ENCODE measurements at places on chromosomes 1 and 21.
A peak's percentile ranks its signal among the peaks of the same experiment; 100 is the strongest.

GRCh38 chr21:45509566-45510465, 32.4 kb downstream of the SLC19A1 start:
- DNase-seq, result no peak

DNA sequence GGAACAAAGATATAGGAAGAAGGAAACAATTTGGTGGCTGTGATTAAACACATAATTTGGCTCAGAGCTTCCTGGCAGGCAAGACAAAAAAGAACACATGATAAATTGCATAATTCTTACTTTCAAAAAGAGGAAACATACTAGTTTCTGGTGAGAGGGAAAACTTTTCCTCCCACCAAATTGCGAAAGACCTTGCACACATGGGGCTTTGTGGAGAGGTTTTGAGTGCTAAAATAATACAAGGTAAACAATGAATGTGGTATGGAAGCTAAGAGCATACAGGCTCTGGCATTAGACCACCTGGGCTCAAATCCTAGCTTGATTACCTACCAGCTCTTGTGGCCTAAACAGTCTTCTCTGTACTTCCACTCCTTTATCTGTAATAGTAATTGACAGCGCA, 140.2 kb upstream of the HOOK1 start:
- DNase-seq, result no peak

DNA sequence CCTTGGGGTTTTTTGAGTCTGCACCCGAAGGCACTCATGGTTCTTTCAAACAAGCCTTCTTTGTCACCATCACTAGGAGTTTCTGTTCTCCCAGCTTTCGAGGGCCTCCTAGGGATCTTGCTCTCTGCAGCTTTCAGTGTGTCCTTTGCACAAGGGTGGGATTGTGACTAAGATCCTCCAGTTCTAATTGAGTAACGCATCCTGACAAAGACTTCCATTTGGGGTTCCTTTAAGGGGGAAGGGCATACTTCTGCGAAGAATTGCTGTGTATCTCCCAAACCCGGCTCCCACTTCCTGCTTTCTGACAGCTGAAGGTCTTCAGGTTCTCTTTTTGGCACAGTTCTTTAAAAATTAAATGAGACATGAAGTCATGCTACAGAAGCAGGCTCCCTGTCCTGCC, 139.4 kb downstream of the EDEM3 start:
- DNase-seq, result no peak

GRCh38 chr1:184033711-184034167, 3.8 kb downstream of the COLGALT2 start:
- no peak for DNase-seq

- DNase-seq, result no peak
Observed at GRCh38 chr1:65108025-65108642, 39.9 kb upstream of the AK4 start.

GRCh38 chr1:110239441-110240430, 29.6 kb downstream of the KCNC4 start:
- DNase-seq, result no peak

GRCh38 chr1:9371391-9371935, 78.8 kb downstream of the SPSB1 start:
- DNase-seq, result no peak

- no peak for DNase-seq
Observed at GRCh38 chr1:219276049-219276738, 102.5 kb downstream of the LYPLAL1 start.

GRCh38 chr1:153533689-153534201, 2.0 kb downstream of the S100A6 start:
- peak; percentile 44 for DNase-seq

DNA sequence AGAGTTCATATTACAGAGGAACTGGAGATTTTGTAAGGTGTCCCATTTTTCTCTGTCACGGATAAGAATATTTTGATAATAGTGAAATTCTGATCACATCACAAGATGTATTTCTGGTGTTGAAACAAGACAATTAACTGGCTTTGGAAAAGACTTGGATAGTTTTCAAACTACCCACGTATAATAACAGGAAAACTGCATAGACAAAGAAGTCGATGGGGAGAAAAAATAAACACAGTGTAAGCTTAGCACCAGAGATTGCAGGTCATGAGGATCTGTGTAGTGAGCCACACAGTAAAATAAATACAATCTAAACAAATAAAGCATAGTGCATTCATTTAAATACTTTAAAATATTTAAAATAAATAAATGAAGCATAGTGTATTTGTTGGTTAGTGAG, 452.3 kb upstream of the ADAMTS5 start:
- DNase-seq, result no peak

GRCh38 chr1:74976491-74976890, 157.7 kb upstream of the LHX8 start:
- DNase-seq, result no peak

DNA sequence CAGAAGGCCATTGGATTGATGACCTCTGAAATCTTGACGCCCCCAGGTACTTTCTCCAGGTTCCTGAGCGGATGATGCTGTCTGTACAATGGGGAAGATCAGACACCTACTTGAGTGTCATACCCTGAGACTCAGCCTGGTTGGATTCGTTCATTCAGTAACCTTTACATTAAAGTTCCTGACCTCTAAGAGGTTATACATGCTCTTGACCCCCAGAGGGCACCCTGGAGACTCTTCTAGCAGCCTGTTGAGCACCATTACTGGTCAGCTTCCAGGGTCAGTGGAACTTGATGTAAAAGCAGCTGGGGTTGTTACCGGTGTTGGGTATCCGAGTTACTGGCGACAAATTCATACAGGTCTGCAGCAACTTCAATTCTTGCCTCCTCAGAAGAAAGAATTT, 114.3 kb upstream of the ZNF678 start:
- no peak for DNase-seq

GRCh38 chr1:22471078-22471477, 19.4 kb downstream of the ZBTB40 start:
- no peak for DNase-seq

DNA sequence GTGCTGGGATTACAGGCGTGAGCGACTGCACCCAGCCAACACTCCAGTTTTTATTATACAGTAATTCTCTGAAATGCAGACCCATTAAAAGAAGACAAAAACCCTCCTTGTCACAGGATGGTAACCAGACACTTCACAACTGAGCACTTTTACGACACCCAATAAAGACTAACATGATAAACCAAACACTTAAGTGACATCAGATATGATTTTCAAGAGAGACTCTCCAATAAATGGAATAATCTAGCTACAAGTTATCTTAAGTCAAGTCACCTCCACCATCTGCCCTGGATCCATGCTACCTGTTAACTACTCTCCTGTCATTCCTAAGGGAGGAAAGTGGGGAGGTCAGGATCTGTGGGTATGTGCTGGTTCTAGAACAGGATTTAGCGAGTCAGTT, 5.6 kb downstream of the GNG12 start:
- DNase-seq, result no peak

- no peak for DNase-seq
Observed at GRCh38 chr21:21807598-21807903, 809.3 kb downstream of the NCAM2 start.

GRCh38 chr1:95451054-95451453, 217.0 kb downstream of the RWDD3 start:
- no peak for DNase-seq

- DNase-seq, result no peak
Observed at GRCh38 chr21:18164933-18165332, 79.7 kb upstream of the CHODL start.

GRCh38 chr1:19209439-19209989, 552 bp downstream of the UBR4 start:
- DNase-seq, result peak; percentile 20

- DNase-seq, result peak; percentile 48
Observed at GRCh38 chr1:193104502-193104906, 710 bp downstream of the GLRX2 start.

- DNase-seq, result no peak
Observed at GRCh38 chr1:229889031-229889517, 178.0 kb upstream of the GALNT2 start.

GRCh38 chr1:169326956-169327268, 40.7 kb downstream of the NME7 start:
- DNase-seq, result no peak

DNA sequence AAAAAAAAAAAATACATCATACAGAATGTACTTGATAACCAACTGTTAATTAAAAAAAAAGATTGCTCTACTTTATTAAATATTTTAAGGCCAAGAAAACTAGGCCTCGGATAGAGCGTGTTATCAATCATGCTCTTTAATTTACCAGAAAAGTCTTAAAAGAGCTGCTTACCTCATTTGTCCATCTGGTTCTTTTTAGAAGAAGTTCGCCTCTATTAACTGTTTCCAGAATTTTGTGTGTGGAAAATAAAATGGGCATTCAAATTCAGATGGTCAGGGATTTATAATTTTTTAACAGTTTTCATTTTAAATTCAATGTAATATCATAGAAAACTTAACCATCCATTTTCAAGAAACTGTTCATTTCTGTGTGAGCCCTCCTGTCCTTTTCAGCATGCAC, 53.8 kb downstream of the KCNK1 start:
- no peak for DNase-seq

GRCh38 chr1:80085067-80085466, 1078.5 kb upstream of the ADGRL4 start:
- no peak for DNase-seq

DNA sequence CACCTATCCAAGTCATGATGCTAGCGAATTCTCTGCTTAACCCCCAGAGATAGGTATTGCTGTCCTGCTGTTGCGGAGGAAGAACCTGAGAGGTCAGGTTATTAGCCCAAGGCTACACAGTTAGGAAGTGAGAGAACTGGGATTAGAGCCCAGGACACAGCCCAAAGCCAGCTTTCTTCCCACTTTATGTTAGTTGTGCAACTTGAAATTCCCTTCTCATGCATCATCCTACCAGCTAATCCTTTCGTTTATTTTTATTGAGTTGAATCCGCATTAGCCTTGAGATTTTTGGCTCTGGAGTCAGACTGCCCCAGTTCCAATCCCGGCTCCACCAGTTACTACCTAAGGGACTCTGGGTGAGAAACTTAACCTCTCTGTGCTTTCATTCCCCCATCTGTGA, 65.4 kb downstream of the PLEKHA6 start:
- no peak for DNase-seq

All from cerebellum (tissue), 4 donors.